ENCODE measurements at places on chromosomes 4 and X.

- DNase-seq = no peak
Observed at GRCh38 chrX:49059681-49060085, 884 bp downstream of the CCDC120 start.

DNA sequence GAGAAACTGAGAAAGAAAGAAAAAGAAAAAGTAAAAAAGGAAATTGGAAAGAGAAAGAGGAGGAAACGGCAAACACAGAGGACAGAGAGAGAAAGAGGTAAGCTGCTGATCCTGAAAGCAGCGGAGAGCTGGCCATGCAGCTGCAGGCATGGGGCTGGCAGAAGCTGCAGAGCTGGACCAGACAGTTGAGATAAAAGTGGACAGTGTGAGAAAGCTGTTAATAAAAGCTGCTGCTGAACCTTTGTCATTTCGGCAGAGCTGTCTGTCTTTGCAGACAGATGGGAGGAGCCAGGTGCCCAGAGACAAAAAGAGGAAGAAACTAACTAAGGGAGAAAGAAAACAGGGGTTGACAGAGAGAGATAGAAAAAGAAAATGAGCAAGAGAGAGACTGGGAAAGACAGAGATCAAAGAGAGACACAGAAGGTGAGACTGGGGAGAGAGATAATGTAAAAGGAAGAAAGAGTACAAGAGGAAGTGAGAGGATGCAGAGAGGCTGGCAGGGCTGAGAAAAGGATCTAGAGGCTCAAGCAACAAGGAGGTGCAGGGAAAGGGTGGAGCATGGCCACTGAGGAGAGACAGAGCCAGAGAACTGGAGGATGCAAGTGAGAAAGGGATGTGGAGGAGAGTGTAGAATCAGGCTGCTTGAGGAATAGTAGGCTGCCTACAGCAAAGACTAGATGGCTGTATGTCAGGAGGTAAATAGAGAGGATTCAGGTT is 376.8 kb upstream of the FGF16 start:
- no peak for DNase-seq

- DNase-seq = no peak
Observed at GRCh38 chrX:9459186-9459748, 5.6 kb upstream of the TBL1X start.

- peak; percentile 58 for DNase-seq
Observed at GRCh38 chr4:123449780-123450179, 53.2 kb downstream of the SPRY1 start.

GRCh38 chr4:6367371-6367851 is 97.8 kb downstream of the WFS1 start:
- no peak for DNase-seq

- DNase-seq = no peak
Observed at GRCh38 chrX:153645921-153646488, 998 bp upstream of the DUSP9 start.
